Fibroblast of lung (primary cell): ENCODE measurements at places on chromosomes 6 and 20.

DNA sequence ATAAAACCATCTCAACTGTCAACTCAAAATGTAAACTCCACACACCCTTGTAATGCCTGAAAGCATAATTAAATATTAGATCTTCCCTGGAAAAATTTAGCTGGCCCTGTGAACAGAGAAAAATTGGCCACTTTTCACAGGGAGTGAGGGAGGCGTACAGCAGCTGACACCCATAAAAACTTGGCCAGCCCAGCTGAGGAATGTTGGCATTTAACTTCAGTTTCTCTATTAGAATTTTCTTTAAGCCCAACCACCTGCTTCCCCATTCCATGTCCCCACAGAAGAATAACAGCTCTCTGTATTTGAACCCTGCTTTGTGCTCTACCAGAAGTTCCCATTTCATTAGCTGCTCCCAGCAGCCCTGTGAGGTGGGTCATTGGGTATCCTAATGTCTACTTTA is 41.0 kb downstream of the PKHD1 start:
- no peak for DNase-seq

GRCh38 chr6:105835373-105835772 is 250.8 kb upstream of the PRDM1 start:
- peak; percentile 51 for DNase-seq

GRCh38 chr20:10523443-10523842 is 88.3 kb downstream of the SLX4IP start:
- DNase-seq: no peak

- DNase-seq: no peak
These were observed 10.9 kb upstream of the F13A1 start for GRCh38 chr6:6331393-6331792.

GRCh38 chr20:10864076-10864672 is 190.4 kb upstream of the JAG1 start:
- DNase-seq: peak; percentile 62

- DNase-seq: no peak
These were observed 539.2 kb downstream of the MEI4 start for GRCh38 chr6:78192057-78192456.

GRCh38 chr6:85121158-85121557 is 328.7 kb upstream of the NT5E start:
- DNase-seq: no peak

DNA sequence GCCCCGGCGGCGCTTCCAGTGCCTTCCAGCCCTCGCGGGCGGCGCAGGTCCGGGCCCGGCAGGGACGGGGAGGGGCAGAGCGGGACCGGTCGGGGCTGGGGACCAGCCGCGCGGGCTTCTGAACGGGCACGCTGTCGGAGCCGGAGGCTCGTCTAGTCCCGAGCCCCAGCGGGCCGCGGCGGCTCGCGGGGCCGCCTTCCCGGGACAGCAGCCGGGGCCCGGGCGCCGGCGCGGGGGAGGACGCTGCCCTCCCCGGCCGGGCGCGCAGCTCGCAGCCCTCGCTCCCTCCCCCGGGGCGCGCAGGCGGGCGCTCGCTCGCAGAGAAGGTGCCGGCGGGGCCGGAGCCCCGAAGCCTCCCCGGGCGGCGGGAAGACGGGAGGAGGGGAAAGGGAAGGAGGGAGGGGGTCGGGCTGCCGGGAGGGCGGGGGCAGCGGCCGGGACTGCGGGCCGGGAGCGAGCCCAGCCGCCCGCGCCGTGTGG is 696 bp upstream of the SIRPA start:
- peak; percentile 73 for DNase-seq

DNA sequence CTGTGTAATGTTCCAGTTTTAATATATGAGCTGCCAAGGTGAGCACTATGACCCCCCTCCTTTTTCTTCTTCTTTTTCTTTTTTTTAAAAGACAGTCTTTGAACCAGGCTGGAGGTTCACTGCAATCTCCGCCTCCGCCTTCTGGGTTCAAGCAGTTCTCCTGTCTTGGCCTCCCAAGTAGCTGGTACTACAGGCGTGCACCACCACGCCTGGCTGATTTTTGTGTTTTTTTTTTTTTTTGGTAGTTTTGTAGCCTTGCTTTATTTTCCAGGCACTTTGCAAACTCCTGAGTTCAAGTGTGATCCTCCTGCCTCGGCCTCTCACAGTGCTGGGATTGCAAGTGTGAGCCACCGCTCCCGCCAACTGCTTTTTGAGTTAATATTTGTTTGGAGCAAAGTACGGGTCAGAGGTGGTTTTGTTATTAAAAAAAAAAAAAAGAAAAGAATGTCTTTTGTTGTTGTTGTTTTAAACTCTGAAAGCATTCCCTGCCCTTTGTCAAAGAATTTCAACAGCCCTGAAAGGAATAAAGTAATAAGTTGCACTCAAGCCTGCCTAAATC is 78.6 kb downstream of the JARID2 start:
- no peak for DNase-seq

- no peak for DNase-seq
These were observed 2.4 kb downstream of the COL20A1 start for GRCh38 chr20:63295422-63295821.
